Calu3 (cell line): ENCODE measurements at places on chromosomes 7 and 10. TPM values are rescaled to one million over a fixed set of nuclear protein-coding genes. Genes with fewer than 3 reads are reported as not detected.

MINPP1 gene
- 12.6 and 13.9 TPM in 2 replicates for total RNA-seq

NUTM2D gene
- total RNA-seq = 2.4 and 3.8 TPM in 2 replicates

UNCX gene
- not detected in 2 replicates for total RNA-seq

- DNase-seq = no peak
Measured at GRCh38 chr7:18421297-18422002, 74.1 kb upstream of the HDAC9 start.

GRCh38 chr10:21260066-21260465 is 265.4 kb downstream of the SKIDA1 start:
- no peak for DNase-seq
